ENCODE measurements at places on chromosomes 2 and 18. TPM values are rescaled to one million over a fixed set of nuclear protein-coding genes. Genes with fewer than 3 reads are reported as not detected.

Gene ITGA6
- 52.3 TPM for total RNA-seq

Gene LONRF2
- total RNA-seq, result not detected

Gene RUFY4
- not detected for total RNA-seq

Gene RAB12
- 51.2 TPM for total RNA-seq

Gene CDKL4
- total RNA-seq, result 0.12 TPM

Gene ONECUT2
- total RNA-seq, result 1.9 TPM

Gene PTPRN
- not detected for total RNA-seq

All from SJCRH30 (cell line).